Activated CD4-positive, alpha-beta T cell treated with anti-CD3 and anti-CD28 coated beads, Interleukin-2, amount 50 U/mL, for 16 hours (primary cell): ENCODE measurements at places on chromosomes 6 and 20.

DNA sequence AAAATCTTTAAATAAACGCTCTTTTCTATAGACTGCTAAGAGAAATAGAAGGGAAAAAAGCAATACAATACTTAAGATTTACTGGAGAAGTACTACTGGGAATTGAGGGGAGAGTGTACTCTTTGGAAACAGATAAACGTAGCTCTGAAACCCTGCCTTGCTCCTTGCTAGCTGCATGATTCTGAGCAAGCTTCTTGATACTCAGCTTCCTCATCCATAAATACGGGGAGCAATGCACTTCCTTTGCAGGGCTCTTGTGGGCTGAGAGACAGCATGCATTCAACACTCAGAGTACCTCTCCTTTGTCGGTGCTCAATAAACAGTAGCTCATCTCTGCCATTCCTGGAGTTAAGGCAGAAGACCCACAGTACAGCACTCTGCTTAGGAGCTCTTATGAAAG lies 159.7 kb downstream of the BTBD9 start:
- no peak for DNase-seq

DNA sequence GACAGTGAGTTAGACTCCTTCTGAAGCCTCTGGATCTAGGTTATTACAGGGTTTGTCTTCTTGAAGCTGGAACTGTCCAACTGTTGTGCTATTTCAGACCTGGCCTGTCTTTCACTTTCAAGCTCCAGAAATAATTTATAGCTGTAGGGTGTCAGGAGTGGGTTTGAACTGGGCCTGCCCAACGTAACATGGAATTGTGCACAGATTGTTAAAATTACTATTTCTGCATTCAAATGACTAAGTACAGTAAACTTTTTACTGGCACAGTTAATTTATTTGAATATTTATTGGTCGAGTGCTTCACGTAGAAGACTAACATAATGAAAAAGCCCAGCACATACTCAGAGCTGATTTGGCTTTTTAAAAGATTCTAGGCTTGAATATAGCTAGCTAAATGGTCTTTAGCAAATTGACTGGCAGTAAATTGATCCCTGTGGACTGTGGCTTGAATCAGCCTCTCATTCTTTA lies 74.3 kb downstream of the ARID1B start:
- no peak for DNase-seq

DNA sequence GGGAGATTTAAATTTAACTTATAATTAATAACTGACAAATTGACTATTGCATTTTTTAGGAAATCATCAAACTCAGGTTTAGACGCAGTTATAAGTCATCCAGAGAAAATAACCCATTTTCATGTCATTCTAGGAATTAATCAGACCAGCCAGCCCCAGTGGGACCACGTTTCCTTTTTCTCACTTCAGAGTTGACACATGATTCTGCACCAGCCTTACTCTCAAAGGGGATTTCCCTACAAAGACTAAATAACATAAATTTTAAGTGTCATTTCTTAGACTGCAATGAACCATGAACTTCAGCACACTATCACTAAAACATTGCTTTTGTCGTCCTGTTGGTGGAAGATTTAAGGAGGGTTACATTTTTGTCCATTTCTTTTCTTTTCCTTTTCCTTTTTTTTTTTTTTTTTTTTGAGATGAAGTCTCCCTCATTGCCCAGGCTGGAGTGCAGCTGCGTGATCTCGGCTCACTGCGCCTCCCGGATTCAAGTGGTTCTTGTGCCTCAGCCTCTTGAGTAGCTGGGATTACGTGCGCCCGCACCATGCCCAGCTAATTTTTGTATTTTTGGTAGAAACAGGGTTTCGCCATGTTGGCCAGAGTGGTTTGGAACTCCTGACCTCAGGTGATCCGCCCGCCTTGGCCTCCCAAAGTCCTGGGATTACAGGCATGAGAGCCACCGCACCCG lies 3.6 kb downstream of the IPCEF1 start:
- peak; percentile 90 for DNase-seq

- DNase-seq, result no peak
Measured at GRCh38 chr6:116355796-116356195, 15.0 kb upstream of the DSE start.

DNA sequence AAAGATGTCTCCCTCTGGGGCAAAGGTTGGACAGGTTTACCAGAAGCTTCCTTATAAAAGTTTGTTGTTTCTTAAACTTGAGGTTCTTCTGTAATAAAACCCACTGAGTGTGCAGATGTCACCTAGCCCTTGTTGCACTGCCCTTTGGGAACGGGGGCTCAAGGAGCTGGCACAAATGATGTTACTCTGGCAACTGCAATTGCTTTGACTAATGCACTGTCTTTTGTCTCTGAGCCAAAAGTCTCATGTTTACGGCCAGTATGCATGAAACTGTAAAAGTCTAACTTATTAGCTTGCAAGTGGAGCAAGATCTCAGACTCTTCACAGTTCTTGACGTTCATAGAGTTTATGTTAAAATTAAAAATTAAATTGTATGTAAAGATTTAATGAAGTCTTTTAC lies 655.7 kb downstream of the EPHA7 start:
- DNase-seq, result no peak

DNA sequence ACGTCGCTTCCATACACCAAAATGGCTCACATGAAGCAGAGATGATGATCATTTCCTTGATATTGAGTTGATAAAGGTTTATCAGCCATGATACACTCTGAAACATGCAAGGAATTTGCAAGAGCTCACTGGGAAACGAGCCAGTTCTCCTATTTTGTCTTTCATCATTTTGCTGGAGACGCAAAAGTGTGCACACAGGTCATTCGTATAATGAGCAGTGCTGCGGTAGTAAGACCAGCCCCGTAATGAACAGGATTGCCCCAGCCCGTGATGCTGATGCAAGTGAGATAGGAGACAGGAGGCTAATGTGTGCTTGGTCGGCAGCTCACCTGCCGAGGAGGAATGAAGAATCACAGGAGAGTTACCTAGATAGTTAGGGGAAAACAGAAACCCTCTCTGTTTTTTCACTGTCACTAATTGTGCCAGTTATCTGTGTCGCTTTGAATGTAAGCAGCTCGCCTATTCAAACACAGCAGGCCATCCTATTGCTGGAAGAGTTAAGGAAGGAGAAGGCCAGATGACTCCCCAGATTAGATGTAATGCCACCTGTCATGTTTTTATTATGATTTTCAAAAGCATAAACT lies 391.8 kb downstream of the SAMD5 start:
- DNase-seq, result no peak

DNA sequence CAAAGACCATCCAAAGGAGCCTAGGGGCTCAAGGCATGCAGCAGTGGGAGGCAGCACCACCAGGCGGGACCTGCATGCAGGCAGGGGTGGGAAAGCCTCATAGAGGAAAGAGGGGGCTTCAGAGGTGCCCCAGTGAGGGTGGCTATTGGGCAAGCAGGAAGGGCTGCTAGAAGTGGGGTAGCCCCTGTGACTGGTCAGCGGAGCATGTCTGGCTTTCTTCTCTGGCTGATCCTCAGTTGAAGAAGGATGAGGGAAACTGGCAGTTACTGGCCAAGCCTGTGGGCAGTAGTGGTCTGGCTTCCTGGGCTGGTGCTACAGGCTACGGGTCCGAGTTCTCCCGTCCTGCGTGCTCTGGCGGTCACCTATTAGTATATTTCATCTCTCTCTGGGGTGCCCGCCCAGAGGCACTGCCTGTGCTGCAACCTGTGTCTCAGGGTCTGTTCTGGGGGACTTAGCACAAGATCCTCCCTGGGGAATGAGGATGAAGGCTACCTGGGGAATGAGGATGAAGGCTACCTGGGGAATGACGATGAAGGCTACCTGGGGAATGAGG lies 35.9 kb upstream of the CST7 start:
- DNase-seq, result no peak

GRCh38 chr6:30162265-30163089 lies 869 bp upstream of the TRIM15 start:
- DNase-seq, result no peak

GRCh38 chr6:146912730-146913685 lies 291.2 kb upstream of the STXBP5 start:
- DNase-seq, result no peak

DNA sequence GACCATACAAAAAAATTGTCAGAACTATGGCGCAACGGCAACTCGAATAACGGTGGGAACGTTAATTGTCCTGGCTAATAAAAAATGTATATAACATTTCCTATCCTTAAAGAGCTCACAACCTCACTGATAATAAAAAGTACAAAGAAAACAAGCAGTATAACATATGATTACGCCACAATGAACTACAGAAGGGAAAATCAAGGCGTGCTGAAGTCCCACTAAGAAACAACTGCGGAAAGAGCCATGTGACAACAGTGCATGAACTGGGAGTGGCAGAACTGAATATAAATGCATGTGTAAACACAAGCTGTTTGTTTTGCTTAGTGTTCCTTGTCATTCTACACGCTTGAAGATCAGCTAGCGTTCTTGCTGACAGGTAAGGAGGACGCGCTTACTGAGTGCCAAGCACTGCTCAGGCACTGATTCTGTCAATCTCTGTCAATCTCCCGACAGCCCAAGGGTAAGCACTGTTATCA lies 466 bp upstream of the PSMB1 start:
- DNase-seq, result no peak

- DNase-seq, result no peak
Measured at GRCh38 chr6:157530126-157530525, 149.1 kb downstream of the ZDHHC14 start.

DNA sequence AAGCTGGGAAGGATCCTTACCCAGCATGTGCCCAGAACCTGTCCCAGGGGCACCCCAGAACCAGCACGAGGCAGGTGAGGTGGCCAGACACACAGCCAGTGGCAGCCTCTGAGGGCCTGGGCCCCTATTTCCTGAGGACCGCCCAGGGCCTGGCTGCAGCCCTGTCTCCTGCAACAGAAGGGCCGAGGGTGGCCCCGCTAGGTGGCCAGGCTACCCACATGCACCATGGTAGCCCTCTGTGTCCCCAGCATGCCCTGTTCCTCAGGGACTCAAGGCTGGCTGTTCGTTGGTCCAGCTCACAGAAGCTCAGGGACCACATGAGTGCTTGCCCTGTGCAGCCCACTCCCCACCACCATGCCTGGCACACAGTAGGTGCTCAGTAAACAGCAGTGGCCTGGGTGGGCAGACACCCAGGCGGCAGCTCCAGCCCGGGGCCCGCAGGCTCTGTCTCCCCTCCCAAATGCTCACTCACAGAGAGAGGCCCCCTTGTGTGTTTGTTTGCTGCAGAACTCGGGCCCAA lies 8.2 kb downstream of the HRH3 start:
- DNase-seq, result no peak
